ENCODE measurements at places on chromosomes 16 and 17.

- DNase-seq, result no peak
Observed at GRCh38 chr17:187130-187529, 5.7 kb upstream of the DOC2B start.

DNA sequence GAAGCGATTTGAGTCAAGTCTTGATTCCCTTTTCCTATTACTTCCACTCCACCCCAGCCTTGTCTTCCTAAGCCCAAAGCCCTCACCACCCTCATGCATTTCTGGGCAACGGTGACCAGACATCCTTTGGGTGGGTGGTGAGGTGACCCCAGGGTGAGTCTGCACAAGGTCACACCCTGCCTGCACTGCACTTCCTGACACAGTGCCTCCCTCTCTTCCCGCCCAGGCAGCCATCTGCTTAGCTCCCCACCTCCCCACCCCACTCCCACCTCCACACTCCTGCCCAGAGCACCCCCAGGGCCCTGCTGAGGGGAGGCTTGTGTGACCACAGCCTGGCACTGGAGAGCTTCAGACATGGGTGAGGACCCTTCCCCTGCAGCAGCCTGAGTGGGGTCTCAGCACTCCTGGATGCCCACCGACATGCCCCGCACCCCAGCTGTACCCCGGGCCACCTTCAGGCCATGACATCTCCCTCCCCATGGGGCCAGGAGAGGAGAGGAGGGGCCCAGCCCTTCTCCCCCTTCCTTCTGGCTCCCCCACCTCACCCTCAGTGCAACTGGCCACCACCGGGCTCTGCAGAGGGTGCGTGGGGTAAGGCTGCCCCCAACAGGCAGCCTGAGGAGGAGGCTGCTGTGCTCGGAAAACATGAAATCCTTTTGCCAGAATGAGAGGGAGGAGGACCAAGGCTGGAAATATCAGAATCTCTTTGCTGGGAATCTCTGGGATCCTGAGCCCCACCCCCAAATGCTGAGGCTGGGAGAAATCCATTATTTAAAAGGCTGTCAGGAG is 68.6 kb downstream of the CCT6B start:
- no peak for DNase-seq

DNA sequence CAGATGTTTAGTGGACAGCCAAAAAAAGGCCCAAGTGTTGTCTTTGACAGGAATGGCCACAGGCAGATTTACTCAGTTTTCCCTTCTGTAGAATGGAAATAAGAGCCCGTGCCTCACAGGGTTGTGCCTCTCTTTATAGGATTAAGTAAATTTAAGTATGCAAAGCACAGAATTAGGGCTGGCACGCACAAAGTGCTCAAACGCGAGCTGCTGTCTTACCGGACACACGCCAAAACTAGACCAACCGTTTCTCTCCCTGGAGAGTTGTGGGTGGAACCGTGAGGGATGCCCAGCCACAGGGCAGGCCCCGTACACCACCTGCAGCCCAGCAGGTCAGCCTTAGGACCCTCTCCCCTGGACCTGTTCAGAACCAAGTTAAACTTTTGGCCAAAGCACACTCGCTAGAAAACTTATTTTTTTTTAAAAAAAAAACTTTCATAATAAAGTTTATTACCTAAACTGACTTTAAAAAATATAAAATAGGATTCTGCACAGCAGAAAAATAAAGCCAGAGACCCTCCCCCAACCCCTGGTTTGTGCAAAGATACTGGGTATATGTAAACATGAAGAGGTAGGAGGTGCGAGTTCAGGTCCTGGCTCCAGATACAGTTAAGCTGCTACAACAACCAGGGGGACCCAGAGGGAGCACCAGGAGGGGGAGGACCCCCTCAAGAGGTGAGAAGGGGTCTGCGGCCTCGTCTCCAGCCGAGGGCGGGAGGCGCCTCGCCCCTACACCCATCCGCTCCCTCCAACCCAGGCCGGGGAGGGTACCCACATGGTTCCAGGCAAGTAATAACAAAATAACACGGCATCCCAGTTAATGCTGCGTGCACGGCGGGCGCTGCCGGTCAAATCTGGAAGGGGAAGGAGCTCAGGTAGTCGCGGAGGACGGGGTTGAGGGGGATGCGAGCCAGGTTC is 1.8 kb downstream of the SOCS1 start:
- DNase-seq, result peak; percentile 21

DNA sequence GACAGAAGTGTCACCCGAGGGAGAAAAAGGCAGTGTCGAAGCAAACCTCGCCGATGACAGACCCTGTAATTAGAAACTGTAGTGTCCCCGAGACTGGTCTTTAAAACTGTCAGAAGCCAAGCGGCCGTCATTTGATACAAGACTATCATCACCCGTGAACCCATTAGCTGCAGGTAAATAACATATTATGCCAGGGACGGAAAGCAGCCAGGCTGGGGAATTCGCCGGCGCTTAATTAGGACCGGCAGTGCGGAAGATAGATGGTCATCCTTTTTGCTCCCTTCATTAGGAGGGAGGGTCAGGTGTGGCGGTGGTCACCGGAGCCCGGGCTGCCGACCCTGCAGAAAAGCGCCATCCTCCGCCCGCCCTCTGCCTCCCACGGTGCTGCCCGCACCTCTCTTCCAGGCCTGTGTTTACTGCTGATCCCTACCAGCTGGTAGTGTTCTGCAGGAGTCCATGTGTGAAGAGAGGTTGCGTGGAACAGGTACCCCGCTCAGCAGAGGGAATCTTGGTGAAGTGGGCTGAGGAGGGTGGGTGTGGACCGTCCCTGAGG is 109.4 kb upstream of the GSE1 start:
- no peak for DNase-seq

DNA sequence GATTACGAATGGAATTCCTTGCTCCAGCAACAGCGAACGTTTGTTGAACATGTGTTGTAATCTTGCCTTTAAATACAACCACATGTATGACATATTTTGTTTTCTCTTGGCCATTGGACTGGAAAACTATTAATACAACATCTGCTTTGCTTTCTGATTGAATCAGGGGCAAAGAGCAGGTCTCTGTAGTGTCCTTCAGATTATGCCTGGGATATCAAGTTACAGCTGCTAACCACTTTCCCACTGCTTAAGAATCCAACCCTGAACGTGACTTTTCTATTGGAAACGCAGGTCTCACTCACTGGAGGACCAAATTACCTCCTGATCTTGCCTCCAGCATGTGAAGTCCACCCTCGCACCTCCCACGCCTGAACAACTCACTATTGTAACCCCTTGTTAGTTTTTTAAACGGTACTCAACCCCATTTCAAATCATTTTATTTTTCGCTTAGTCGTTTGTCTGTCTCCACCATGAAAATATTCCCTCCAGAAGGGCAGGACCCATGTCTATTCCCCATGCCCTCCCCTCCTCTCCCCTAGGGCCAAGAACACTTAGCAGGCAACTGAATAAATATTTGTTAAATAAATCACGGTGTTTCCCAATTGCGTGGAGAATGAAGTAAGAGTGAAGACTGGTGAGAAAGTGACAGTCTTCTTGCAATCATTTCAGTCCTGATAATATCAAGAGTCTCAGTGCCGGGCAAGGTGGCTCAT is 57.4 kb upstream of the MRTFB start:
- DNase-seq, result no peak

All from activated naive CD4-positive, alpha-beta T cell treated with Interleukin-2 at 50 U/mL for 16 hours (primary cell).